ENCODE measurements at places on chromosomes 3 and 15. TPM values are rescaled to one million over a fixed set of nuclear protein-coding genes. Genes with fewer than 3 reads are reported as not detected.

RTP2 gene
- not detected for total RNA-seq

DNA sequence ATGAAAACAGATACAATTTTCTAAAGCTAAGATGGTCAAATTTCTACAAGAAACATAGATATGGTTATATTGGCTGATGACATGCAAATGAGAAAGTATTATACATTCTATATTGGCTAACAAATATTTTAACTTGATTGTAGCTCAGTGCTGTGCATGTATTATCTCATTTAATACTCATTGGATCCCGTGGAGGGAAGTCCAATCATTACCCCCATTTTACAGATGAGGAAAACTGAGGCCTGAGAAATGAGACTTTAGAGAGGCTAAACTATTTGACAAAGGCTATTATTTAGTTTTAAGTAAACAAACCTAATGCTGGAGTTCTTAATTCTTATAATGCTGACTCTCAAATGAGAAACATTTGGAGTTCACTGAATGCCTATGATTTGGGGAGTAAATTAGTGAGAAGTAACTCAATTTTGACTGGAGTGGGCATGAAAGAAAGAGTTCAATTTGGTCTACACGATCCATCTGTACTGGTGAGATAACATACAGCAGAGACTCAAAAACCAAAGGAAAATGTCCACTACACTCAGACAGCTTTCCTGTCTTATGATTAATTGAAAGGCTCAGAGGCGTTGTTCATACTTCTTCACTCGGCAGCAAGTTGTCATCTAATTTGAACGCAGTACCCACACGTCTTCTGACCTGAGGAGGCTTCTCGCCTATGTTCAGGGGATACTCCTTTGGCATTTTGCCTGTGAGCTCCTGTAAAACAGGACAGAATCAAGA lies 72.2 kb upstream of the LMOD3 start:
- no peak overlapping the region for H3K27ac ChIP-seq
- no peak overlapping the region for H3K4me3 ChIP-seq
- H3K36me3 ChIP-seq = no peaks in the 10 kb centered on the region
- DNase-seq = no peak
- no peaks in the 10 kb centered on the region for H3K27me3 ChIP-seq
- no peaks in the 10 kb centered on the region for H3K4me1 ChIP-seq

PPP1R14D gene
- not detected for total RNA-seq

GRCh38 chr15:78422571-78423340 lies 15.3 kb upstream of the IREB2 start:
- no peaks in the 10 kb centered on the region for H3K27me3 ChIP-seq
- H3K4me1 ChIP-seq = no peaks in the 10 kb centered on the region
- no peak overlapping the region for H3K4me3 ChIP-seq
- no peak overlapping the region for H3K27ac ChIP-seq
- no peaks in the 10 kb centered on the region for H3K36me3 ChIP-seq

DNA sequence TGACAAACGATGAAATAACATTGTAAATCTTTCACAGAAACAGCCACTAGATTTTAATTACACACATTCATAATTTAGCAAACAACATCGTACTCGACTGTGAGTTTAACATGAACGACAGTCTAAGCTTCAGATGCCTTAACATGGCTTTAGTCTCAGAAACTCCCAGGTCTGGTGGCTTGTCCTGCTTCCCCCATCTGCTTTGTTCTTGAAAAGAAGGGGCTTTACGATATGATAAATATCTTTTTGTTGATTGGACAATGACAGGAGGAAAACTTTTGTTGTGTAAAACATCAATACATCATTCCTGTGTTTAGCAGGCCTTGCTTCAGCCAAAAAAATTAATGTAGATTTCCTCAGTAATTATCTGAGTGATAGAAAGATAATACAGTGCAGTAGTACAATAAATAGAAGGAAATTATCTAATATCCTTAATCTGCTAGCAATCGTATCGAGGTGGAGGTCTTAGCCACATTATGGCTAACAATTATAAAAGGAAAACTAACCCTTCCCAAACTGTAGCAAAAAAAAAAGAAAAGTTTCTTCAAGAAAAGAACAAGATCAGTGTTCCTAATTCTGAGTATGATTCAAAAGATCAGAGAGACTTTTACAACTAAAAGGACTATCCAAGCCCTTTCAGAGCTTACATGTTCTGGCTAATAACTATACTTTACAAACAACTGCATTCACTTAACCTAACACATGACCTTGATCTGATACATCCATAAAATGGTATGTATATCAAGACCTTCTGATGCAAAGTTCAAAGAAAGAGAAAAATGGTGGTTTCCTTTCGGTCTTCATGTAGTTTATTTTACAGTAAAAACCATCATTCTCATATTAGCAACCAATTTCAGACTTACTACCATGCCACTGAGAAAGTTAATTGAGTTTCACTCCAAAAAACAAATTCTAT lies 535.7 kb downstream of the FOXP1 start:
- H3K36me3 ChIP-seq = no peaks in the 10 kb centered on the region
- peak overlapping the region; percentile 80 for H3K27ac ChIP-seq
- H3K4me1 ChIP-seq = peaks cover 30% of the 10 kb centered on the region
- DNase-seq = no peak
- H3K4me3 ChIP-seq = no peak overlapping the region

- H3K4me1 ChIP-seq = no peaks in the 10 kb centered on the region
- no peak overlapping the region for H3K4me3 ChIP-seq
- no peak for DNase-seq
Measured at GRCh38 chr3:8325306-8325705, 176.3 kb upstream of the LMCD1 start.

- no peaks in the 10 kb centered on the region for H3K4me1 ChIP-seq
- H3K27me3 ChIP-seq = no peaks in the 10 kb centered on the region
- no peak overlapping the region for H3K4me3 ChIP-seq
- H3K27ac ChIP-seq = peak overlapping the region; percentile 72
- DNase-seq = no peak
Measured at GRCh38 chr15:80489030-80489594, 84.9 kb downstream of the ARNT2 start.

SERPINI1 gene
- 8.4 TPM for total RNA-seq

DNA sequence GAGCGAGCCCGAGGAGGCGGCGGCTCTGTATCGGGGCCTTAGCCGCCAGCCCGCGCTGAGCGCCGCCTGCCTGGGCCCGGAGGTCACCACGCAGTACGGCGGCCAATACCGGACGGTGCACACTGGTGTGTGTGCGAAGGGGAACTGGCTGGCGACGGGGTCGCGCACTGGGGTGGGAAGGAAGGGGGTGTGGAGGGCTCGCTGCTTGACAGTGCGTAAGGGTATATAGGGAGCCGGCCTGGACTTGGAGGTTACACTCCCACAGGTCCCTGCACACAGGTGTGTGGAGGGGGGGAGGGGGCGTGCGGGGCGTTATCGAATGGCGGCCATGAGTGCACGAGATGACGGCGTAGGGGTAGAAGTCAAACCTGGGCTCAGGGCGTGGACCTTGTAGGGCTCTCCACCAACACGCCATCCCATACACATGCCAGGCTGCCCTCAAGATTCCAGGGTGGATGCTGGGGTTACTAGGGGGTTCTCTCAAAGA lies 389 bp downstream of the APEH start:
- peak overlapping the region; percentile 93 for H3K27ac ChIP-seq
- H3K4me1 ChIP-seq = no peaks in the 10 kb centered on the region
- H3K36me3 ChIP-seq = no peaks in the 10 kb centered on the region
- H3K27me3 ChIP-seq = no peaks in the 10 kb centered on the region
- H3K4me3 ChIP-seq = peak overlapping the region; percentile 68

NOX5 gene
- total RNA-seq = not detected

DNA sequence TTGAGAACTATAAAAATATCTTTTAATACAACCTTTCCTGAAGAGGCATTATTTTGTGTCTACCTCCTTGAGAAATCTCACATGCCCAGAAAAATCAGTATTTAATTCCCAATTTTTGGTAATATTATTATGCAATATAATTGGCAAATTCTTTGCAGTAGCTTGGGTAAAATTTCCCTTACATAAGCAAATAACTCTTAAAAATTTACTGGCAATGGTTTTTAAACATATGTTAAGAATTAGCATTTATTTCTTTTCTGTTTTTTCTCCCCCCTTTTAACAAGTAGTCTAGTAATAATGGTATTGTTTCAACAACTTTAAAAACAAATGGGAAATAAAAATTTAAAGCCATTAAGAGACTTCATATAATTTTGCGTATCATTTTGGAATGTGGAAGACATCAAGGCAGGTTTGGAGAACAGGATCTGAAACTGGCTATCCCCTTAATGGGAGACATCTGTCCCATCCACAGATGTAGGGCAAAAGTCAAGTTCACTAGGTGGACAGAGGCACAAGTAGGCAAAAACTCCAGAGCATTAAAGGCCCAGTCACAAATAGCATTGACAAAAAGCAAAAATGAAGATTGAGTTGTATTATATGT lies 89.6 kb upstream of the AADACL2 start:
- H3K36me3 ChIP-seq = no peaks in the 10 kb centered on the region
- DNase-seq = no peak
- no peak overlapping the region for H3K4me3 ChIP-seq
- H3K27ac ChIP-seq = no peak overlapping the region
- no peaks in the 10 kb centered on the region for H3K27me3 ChIP-seq

- H3K27ac ChIP-seq = no peak overlapping the region
- H3K27me3 ChIP-seq = no peaks in the 10 kb centered on the region
- H3K36me3 ChIP-seq = no peaks in the 10 kb centered on the region
- H3K4me3 ChIP-seq = no peak overlapping the region
Measured at GRCh38 chr3:133967992-133968892, 61.5 kb downstream of the SLCO2A1 start.

DNA sequence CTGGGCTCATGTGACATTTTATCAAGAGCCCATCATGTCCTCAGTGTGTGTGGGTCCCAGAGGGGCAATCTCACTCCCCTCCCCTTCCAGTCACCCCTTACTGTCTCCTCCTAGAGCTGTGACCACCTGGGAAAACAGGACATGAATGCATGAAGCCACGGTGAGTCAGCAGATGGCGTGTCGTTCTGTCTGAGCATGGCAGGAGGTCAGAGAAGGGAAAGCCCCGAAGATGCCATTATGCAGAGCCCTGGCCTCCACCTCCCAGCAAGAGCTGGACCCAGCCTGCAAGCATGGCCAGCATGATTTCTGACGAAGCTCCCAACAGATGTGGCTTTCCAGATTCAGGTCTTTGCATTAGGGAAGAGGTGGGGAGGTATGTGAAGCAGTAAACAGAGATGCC lies 118.5 kb downstream of the TLE3 start:
- no peak overlapping the region for H3K27ac ChIP-seq
- no peaks in the 10 kb centered on the region for H3K36me3 ChIP-seq
- H3K27me3 ChIP-seq = no peaks in the 10 kb centered on the region
- H3K4me1 ChIP-seq = no peaks in the 10 kb centered on the region
- H3K4me3 ChIP-seq = no peak overlapping the region

C3orf85 gene
- not detected for total RNA-seq

DNA sequence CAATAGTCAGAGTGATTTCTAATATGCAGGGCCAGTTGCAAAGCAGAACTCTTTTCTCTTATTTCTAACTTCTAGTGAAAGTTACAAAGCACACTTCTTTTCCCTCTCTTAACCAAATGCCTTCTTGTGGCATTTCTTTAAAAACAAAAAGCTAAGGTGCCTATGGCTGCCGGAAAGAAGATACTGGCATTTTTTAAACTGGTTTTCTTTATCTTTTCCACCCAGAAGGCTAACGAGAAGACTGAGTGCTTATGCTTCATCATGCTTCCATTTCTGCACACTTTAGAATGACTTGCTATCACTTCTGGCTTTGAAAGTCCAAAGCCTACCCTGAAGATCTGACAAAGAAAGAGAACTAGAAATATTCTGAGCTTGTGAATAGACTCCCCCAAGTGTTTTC lies 141.3 kb downstream of the P2RY1 start:
- H3K4me1 ChIP-seq = no peaks in the 10 kb centered on the region
- H3K36me3 ChIP-seq = no peaks in the 10 kb centered on the region
- no peak for DNase-seq
- H3K4me3 ChIP-seq = no peak overlapping the region
- H3K27me3 ChIP-seq = no peaks in the 10 kb centered on the region

DNA sequence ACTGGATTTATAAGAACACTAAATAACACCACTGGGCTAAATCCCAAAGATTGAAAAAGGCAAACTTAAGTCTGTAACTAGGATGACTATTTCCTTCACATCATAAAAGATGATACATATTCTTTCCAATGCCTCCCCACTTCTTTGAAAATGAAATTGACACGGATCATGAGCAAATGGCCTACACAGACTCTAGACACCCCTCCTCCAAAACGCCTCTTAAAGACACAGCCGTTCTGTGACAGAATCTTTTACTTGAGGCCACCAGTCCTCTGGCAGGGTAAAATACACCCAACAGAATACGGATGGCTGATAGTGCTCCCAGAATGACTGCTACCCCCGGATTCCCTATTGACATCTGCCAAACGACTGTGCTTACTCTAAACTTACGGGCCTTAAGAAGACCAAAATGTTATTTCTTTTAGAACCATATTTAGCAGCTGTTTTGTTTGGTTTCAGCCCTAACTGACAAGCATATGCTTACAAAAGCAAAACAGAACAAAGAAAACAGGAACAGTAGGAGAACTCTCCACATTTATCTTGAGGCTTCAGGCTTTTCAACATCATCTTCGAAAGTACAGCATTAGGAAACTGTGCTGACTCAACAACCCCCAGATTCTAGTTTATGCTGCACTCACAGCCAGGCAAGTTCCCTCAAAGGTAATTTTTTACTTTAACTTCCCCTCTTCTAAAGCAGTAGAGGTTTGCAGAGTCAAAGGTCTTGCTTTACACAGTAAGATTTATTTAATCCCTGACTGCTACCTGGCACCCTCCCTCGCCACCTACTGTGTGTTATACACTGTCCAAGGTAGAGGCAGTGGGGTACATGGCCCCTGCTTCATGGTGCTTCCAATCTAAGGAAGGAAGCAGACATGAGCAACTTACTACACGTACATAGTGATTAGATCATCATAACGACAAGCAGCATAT lies 84.3 kb downstream of the TNIK start:
- no peak overlapping the region for H3K4me3 ChIP-seq
- H3K4me1 ChIP-seq = no peaks in the 10 kb centered on the region
- DNase-seq = no peak
- H3K27ac ChIP-seq = no peak overlapping the region
- no peaks in the 10 kb centered on the region for H3K27me3 ChIP-seq

CCDC13 gene
- 1.7 TPM for total RNA-seq

Measured in uterus (tissue), 4 donors.